ENCODE measurements at places on chromosomes 13 and 19.

GRCh38 chr19:11268783-11269267, 6.5 kb upstream of the DOCK6 start:
- DNase-seq, result peak; percentile 69

DNA sequence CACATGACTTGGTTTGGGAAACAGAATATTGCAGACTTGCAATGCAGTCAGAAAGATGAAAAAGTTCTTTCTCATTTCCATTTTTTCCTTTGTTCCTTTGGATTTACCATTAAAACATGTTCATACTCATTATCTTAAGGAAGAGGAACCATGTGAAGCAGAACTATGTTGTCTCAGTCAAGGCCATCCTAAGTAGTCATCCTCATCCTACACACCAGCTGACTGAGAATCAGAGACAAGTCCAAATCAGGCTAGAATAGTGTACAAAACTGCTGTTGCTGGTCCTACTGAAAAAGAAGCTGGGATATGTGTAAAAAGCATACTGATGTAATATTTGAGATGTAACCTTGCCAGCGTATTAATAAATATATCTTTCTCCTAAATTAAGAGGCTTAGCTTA, 433.4 kb downstream of the SLITRK5 start:
- DNase-seq, result no peak

DNA sequence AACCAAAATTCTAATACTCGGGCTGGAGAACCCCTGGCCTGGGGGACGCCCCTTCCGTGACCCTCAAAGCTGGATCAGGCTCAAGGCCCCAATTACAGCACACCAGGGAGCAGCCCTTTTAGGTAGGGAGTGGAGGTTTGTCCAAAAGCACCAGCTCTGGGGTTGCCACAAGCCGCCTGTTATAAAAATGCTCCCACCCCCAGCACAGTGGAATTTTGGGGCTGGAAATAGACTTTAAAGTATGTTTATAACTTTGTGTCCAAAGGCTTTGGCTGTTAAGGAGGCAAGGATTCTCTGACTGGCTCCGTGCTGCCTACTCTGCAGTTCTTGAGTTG, 564 bp upstream of the GMIP start:
- no peak for DNase-seq

GRCh38 chr13:71879129-71879535, 12.1 kb upstream of the DACH1 start:
- no peak for DNase-seq

- no peak for DNase-seq
Observed at GRCh38 chr13:51608857-51609406, 24.7 kb downstream of the WDFY2 start.

DNA sequence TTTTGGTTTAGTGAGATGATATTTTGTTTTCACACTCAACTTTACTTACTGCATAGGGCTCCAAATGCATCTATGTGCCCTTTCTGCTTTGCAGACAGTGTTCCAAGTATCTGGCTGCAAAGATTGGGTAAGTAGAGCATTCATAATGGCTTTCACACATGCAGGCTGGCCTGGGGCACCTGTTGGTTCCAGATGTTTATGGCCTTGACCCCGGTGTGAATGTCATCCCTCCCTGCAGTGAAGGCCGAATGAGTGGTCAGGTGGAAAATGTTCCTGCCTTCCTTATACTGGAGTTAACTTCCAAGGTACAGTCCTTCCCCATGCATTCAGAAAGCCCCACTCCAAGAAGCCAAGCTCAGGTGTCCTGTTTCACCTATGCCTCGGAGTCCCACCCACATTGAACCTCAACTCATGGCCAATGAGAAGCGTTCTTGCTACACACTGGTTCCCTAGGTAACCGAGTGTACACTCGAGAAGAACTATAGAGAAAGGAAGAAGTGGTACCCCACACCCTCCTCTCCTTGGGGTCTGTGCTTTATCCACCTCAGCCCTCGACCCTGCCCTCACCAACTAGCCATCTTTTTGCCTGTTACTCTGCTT, 23.0 kb upstream of the ZNF536 start:
- DNase-seq, result no peak

GRCh38 chr13:81927347-81927746, 1586.4 kb upstream of the SPRY2 start:
- DNase-seq, result peak; percentile 22

GRCh38 chr13:40193286-40194223, 472.9 kb downstream of the FOXO1 start:
- no peak for DNase-seq

DNA sequence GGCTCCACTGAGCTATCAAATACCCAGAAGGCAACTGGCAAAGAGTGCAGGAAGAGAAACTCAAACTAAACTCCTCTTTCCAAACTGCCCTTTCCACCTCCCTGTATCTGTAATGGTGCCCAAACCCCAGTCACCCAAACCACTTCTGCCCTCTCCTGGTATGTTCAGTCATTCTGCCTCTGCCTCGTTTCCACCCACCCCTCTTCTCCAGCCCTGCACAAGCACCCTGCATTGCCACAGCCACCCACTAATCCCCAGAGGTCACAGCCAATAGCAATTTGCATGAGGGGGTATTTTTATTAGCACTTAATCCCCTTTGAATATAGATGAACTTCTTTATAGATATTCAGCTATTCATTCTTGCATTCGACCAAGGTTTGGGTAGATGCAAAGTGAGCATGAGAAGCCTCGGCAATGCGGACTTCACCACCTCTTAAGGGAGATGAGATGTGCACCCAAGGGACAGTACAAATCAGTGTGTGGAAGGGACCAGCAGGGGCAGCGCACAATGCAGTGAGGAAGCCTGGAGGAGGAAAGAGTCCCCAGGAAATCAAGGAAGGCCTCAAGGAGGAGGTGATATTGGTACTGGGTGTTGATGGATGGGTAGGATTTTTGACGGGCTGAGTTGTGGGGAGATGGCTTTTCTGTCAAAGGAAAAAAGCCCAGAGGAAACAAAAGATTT, 12.4 kb downstream of the TMEM272 start:
- peak; percentile 54 for DNase-seq

DNA sequence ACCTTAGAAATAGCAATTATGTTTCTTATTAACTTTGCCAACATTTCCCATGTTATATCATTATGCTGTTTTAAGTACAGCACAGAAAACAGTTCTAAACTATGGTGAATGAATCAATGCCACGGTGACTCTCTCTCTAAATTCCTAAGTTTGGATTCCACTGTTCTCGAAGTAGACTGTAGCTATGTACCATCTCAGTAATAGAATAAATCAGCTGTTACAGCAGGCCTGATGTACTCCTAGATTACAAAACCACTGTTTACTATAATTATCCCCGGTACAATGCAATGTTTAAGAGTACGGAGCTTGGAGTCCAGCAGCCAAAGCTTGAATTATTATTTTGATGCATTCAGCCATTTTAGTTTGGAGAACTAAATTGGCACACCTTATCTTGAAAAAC, 476.3 kb upstream of the SLITRK1 start:
- peak; percentile 32 for DNase-seq

- DNase-seq, result peak; percentile 1
Observed at GRCh38 chr13:79403113-79403512, 2.9 kb downstream of the RBM26 start.

GRCh38 chr19:39696387-39696786, 7.9 kb upstream of the LGALS14 start:
- no peak for DNase-seq

DNA sequence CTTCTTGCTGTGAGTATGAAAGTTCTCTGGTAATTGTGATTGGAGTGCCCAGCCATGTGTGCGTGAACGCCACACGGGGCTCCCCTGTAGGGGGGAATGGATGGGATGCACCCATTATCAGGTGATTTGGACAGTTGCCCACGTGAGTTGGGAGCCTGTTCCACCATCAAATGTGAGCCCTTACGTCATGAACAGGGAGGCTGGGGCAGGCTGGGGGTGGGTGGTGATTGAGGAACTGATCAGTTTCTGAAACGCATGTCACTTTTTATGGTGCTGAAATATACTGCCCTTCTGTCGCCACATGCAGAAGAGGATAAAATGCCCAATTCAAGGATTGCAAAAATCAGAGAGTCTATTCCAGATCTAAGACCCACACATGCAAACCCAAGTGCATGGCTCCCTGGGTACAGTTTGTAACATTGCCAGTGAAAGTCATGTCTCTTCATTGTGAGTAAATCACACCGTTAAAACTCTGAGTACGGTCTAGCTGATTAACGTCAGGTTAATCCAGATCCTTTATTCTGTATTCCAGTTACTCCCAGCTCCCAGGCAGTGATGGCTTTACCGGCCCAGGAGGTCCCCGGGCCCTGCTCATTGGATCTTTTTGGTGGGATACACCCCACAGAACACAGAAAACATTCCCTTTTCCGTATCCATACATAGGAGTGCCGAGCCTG, 90.2 kb downstream of the RAB20 start:
- no peak for DNase-seq

DNA sequence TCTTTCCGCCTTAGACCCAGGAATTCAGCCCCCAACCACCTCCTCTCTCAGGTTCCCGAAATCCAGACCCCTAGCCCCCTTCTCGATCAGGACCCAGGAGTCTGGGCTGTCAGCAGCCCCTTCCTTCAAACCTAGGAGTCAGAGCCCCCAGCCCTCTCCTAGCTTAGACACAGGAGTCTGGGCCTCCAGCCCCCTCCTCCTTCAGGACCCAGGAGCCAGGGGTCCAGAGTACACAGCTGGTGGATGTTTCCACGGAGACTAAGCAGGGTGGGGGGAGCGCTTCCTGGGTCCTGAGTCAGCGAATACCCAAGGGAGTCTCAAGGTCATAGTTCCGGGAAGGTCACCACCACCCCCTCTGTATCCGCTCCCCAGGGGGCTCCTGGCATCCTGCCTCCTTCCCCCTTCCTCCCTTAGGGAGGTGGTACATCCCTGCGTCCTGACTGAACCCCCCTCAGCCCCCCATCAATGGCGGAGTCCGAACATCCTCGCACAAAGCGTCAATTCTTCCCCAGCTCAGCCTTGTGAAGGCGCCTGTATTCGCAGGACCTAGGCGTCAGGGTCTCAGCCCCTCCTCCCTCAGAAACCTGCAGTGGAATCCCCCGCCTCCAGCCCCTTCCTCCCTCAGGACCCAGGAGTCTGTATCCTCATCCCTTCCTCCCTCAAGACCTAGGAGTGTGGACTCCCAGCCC, 4.6 kb downstream of the CADM4 start:
- DNase-seq, result peak; percentile 20

- DNase-seq, result peak; percentile 92
Observed at GRCh38 chr19:55283548-55284377, at the start of gene BRSK1. Gene BRSK1, plus strand, starts transcription at chr19:55283997. Its CDS starts 446 bp downstream, at chr19:55284443.

GRCh38 chr19:12034198-12034597, 1.3 kb downstream of the ZNF433 start:
- DNase-seq, result no peak

DNA sequence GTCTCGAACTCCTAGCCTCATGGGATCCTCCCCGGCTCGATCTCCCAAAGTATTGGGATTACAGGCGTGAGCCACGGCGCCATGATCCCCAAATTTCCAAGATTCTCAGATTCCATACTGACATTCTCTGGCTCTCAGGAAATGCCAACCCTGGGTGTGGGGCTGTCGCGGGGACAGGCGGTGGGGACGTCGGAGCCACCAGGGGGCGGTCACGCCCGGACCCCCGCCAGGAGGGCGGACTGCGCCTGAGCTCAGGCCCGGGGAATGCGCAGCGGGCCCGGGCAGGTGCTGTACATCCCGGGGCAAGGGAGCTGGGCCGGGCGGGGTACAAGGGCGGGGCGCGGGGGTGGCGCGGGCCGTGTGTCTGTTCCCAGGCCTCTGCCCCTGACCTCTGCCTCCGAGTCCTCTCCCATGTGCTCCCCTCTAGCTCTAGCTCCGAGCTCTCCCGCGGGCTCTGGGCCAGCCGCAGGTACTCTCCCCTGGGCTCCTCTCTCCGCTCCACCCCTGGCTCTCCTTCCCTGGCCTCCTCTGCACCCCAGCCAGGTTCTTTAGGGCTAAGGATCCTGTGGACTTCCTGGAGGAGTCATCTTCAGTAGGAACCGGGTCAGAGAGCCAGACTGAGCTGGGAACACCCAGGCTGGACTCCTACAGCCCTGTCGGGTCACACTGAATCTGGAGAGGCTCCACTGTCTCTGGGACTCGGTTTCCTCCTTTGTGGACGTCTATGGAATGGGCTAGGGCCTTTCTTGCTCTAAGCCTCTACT, 2.4 kb downstream of the PPP1R13L start:
- DNase-seq, result peak; percentile 64

DNA sequence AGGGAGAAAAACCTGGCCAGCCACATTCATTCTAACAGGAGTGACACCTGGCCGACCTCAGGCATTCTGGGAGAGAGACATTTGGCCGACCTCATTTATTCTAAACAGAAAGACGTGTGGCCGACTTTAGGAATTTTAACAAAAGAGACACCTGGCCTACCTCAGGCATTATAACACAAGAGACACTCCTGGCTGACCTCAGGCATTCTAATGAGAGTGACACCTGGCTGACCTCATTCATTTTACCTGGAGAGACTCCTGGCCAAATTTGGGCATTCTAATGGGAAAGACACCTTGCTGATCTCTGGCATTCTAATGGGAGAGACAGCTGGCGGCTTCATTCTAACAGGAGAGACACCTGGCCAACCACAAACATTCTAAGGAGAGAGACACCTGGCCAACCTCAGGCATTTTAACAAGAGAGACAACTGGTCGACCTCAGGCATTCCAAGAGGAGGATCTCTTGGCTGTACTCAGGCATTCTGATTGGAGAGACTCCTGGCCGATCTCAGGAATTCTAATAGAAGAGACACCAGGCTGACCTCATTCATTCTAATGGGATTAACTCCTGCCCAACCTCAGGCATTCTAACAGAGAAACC, 1353.9 kb downstream of the UQCRFS1 start:
- DNase-seq, result no peak

DNA sequence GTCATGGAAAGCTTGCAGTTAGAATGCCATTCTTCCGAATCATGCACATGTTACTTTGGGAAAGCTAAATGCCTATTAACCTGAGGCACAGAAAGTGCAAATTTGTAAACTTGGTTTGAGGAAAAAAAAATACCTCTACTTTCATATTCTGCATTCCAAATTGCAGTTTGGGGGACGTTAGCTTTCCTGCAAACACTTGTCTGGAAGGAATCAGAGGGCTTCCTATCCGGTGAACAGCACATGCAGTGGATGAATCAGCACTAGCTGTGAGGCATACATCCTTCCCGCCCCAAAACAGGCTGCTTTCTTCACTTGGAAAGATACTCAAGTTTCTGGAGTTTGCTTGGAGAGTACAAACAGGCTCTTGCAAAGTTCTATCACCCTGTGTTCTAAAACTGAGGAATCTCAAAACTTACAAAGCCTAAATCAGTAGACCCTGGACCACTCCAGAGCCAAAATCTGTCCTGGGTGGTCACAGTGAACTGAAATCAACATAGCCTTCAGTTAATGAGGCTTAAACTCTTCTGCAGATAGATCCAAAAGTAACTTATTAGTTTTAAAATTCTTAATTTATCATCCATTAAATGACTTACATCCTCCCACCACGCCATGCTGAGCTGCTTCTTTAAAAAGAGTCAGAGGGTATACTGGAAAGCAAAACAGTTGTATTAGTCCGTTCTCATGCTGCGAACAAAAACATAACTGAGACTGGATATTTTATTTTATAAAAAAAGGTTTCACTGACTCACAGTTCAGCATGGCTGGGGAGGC, 802.3 kb upstream of the ARGLU1 start:
- no peak for DNase-seq

DNA sequence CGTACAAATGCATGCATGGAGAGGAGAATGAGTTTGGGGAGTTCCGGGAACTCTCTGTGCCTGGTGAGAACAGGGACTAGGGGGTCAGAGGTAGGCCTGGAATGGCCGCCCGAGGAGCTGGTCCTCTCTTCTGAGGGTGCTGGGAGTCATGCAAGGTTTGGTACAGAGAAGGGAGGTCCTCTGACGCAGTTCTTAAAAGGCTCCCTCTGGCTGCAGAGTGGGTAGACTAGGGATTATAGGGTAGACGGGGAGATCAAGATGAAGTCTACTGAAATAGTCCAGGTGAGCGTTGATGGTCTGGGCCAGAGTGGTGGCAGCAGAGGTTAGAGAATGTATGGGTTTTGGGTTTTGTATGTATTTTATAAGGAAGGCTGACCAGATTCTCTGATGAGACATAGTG, 796 bp downstream of the ZNF304 start:
- peak; percentile 25 for DNase-seq

Measured in NCI-H69 (cell line).